A549 treated with CpdA at 1 μM for 4 hours (cell line): ENCODE measurements at places on chromosomes 3 and 15. TPM values are rescaled to one million over a fixed set of nuclear protein-coding genes. Genes with fewer than 3 reads are reported as not detected.

The GRAMD2A gene
- not detected in 5 replicates for total RNA-seq

The WDR93 gene
- 0.06 to 0.28 TPM (median 0.21 TPM) in 4 of 5 replicates, not detected in the other for total RNA-seq

The PCNP gene
- 101 to 126 TPM (median 107 TPM) in 5 replicates for total RNA-seq

The CCDC39 gene
- total RNA-seq, result not detected in 5 replicates

The DPPA4 gene
- not detected in 5 replicates for total RNA-seq
